ENCODE measurements at places on chromosomes 4 and X. TPM values are rescaled to one million over a fixed set of nuclear protein-coding genes. Genes with fewer than 3 reads are reported as not detected.

- no peak for DNase-seq
These were observed 431.6 kb downstream of the INPP4B start for GRCh38 chr4:142414366-142414990.

- no peak for DNase-seq
These were observed 89.4 kb upstream of the MYOZ2 start for GRCh38 chr4:119046263-119046662.

GRCh38 chrX:40883021-40883619 is 147.8 kb upstream of the MED14 start:
- no peak for DNase-seq

GRCh38 chr4:79015411-79015810 is 76.2 kb upstream of the PAQR3 start:
- no peak for DNase-seq

DNA sequence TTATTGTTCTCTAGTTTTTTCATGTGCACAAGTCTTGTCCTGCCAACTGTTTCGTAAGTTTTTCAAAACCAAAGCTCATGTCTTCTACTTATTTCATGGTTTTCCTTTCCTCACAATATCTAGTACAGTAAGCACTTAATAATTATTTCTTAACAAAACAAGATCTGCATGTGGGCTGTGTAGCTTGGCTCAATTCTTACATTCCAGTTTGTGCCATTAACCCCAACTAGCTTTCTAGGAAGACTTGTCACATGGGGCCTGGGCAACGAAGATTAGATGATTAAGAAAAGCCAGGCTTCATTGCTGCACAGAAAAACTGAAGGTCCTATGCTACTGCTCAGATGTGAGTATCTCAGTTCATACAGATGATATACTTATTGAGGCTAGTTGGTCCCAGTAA is 155.3 kb upstream of the TEX13A start:
- DNase-seq = no peak

GRCh38 chrX:103666202-103667107 is 20.0 kb downstream of the MORF4L2 start:
- DNase-seq = no peak

DNA sequence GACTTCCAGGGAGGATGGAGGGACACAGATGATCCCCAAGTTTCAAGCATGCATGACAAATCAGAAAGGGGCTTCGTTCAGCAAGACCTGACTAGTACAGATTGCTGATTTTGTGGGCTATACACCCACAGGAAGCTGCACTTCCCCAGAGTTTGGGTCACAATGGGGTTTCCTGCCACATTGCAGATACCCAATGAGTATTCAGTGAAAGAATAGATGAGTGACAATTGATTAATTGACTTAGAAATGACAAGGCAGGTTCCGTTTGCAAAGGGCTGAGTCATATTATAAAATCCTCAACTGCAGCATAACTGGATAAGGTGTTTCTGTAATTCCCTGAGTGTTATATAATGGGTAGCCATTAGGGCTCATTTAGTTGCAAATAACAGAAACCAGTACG is 146.6 kb upstream of the TBL1X start:
- no peak for DNase-seq

The SPANXB1 gene
- not detected for total RNA-seq

The CFI gene
- not detected for total RNA-seq

The HMGN5 gene
- 0.37 TPM for total RNA-seq

Measured in B cell (primary cell).